ENCODE measurements at places on chromosomes 4 and X. TPM values are rescaled to one million over a fixed set of nuclear protein-coding genes. Genes with fewer than 3 reads are reported as not detected.
A peak's percentile ranks its signal among the peaks of the same experiment; 100 is the strongest.

GRCh38 chrX:3576886-3577501 is 136.5 kb downstream of the PRKX start:
- DNase-seq = no peak

GRCh38 chr4:175946472-175947116 is 119.0 kb upstream of the WDR17 start:
- DNase-seq = no peak

- no peak for DNase-seq
These were observed 24.5 kb upstream of the MAMLD1 start for GRCh38 chrX:150338615-150339014.

Gene UCP1
- not detected for total RNA-seq

DNA sequence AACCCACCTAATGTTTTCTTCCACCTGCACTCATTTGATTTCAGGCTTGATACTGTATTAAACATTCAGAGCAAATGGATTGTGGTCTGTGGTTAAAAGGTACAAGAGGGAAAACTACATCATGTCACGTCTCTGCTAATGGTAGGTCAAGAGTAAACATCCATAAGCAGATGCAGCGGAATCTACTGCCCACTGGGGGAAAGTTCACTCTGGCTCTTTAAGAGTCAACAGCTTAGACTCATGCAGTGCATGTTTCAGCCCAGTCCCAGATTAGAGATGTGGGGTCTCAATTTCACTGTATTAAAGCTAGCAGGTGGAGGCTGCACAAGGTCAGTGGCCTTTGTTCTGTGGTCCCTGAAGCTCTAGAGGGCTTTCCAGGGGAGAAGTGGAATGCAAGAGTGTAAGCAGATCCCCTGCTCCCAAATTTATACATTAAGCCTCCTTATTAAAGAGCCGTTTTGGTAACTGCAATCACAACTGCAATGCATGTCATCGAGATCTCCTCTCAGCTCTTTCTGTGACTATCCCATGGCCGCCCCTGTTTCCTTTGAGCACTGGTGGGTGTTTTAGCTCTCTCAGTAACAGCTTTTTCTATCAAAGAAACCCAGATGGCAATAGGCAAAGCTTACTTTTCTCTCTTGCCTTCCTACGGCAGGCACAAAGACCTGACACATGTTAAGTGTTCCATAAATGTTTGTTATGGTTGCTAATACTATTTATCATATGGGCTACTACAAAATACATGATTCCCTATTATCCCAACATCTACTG is 53.4 kb downstream of the LDB2 start:
- no peak for DNase-seq

DNA sequence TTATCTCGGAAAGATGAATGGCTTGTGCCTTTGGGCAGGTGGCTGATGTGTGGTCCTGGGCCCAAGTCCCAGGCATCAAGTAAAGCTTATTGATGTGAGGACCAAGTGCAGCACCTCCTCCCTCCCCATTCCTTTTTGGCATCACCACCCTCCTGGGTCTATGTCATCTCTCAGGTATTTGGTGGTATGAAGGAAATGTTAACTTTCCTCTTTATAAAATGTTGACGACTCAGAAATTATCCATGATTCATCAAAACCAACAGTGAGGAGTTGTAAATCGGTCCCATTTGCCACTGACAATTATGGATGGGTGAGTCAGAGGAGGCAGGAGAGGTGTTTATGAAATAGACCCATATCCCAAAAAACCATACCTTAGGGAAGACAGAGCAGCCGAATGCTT is 229.4 kb upstream of the GATB start:
- DNase-seq = peak; percentile 94

GRCh38 chr4:124484008-124484407 is 228.5 kb downstream of the ANKRD50 start:
- DNase-seq = no peak

DNA sequence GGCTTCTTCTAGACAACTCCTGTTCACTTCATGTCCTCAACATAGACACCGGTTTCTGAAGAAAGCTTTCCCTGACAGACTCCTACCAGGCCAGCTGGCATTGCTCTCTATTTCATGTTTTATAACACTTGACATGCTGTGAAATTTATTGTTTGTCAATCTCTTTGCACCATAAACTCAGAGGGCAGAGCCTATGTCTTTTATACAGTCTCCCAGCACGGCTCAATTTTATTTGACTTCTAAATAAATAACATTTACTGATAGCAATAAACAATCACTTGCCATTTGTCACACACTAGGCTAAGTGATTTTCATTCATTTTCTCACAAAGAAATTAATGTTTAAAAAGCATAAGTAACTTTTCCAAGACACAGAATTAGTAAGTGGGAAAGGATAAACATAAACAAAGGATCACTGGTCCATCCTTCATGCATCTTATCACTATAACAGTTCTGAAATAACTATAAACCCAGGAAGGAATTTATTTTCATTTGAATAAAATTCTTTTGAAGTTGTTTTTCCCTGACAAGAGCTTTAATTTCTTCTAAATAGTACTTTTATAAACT is 577.6 kb downstream of the TECRL start:
- DNase-seq = no peak

DNA sequence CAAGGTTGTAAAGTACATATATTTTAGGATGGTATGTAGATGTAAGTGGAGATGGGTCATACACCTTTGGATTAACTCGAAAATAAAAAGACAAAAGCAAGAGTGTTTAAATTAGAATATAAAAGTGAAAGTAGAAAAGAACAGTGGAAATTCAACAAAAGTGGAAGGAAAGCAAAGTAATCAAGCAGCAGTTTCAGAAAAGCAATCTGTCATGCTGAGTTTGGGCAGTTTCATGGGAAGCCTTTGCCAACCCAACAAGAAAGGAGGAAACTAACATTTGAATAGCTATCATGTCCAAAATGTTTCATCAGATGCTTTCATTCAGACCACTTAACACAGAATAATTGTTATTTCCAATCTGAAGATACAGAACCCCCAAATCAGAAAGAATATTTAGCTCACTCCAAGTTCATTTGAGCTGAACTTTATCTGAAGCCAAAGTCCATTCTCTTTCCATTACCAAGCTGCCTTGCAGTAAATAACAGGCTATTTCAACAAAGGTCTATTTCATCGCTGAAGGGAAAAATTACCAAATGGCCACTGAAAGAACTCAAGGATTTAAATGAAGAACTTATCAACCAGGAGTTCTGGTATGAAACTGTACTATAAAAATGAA is 1.8 kb upstream of the EXOSC9 start:
- DNase-seq = no peak

- peak; percentile 6 for DNase-seq
These were observed 182.8 kb upstream of the GRID2 start for GRCh38 chr4:92120810-92121498.

- no peak for DNase-seq
These were observed 42.3 kb downstream of the RASL11B start for GRCh38 chr4:52904421-52904820.

GRCh38 chr4:140640150-140640748 is 71.5 kb upstream of the UCP1 start:
- no peak for DNase-seq

Measured in foreskin keratinocyte (primary cell).